ENCODE measurements at places on chromosomes 3 and 15. TPM values are rescaled to one million over a fixed set of nuclear protein-coding genes. Genes with fewer than 3 reads are reported as not detected.

DNA sequence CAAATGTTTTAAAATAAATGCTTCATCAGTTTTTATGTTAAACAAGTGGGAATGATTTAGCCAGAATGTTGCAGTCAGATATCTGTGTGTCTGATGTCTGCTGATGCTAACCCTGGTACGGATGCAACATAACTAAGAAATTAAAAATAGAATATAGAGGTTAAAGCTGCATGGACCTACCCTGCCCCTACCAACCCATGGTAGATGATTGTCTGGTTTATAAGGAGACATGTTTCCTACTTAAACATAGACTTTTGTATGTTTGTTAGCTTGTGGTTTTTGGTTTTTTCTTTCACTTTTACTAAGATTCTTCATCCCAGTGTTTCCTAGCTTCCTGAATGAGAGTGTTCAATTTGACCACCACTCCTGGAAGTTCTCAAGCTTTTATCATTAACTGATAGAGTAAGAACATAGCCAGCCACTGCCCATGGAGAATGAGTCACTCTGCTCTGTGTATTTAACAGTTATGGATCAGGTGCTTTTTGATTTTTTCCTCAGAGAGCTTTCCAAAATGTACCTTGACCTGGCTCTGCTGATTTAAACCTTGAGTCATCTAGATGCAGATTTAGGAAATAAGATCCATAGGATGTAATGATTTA is 70.7 kb upstream of the VEPH1 start:
- DNase-seq: no peak

DNA sequence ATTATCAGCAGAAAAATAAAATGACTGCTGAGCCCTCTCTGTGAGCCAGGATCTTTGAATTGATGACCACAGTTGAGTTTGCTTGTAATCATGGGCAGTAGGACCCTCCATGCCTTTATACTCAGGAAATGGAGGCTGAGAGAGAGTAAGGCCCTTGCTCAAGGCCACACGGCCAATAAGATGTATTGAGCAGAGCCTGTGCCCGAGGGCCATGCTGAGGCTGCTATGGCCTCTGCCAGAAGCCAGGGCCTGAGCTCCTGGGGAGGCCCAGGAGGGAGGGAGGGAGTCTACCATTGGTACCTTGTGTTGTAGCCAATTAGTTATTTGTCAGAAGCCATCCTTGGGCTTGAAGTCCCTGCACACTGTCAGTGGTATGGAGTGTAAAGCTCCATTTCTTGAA is 151.4 kb downstream of the DNAJB8 start:
- no peak for DNase-seq

GRCh38 chr3:120568598-120568997 is 27.5 kb upstream of the NDUFB4 start:
- no peak for DNase-seq

- DNase-seq: no peak
Observed at GRCh38 chr15:58666957-58667356, 82.5 kb downstream of the ADAM10 start.

DNA sequence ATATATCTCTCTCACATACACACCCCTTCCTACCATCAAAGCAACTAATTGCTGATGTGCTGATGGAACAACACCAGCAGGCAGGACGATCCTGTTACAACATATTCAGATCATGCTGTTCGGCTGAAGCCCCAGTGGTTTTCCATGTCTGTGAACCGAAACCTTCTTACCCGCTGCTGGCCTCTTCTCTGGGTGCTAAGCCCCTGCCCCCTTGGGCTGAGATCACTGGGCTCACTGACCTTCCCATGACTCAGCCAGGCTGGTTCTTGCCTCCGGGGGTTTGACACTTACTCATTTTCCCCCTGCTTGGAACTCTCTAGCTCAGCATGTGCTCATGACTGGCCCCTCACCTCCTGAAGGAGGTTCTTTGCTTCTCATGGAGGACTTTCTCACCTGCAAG is 122.0 kb upstream of the RGMA start:
- DNase-seq: no peak

- no peak for DNase-seq
Observed at GRCh38 chr3:20091331-20092047, 51.2 kb downstream of the KAT2B start.

GRCh38 chr15:52011711-52012144 is 7.3 kb upstream of the MAPK6 start:
- DNase-seq: no peak

GRCh38 chr3:149969110-149969939 is 1.4 kb downstream of the PFN2 start:
- peak; percentile 37 for DNase-seq

- no peak for DNase-seq
Observed at GRCh38 chr3:127158614-127159229, 34.2 kb upstream of the PRR23E start.

- no peak for DNase-seq
Observed at GRCh38 chr3:193665370-193665989, 72.5 kb downstream of the OPA1 start.

GRCh38 chr3:25385807-25386460 is 42.1 kb upstream of the RARB start:
- DNase-seq: no peak

- DNase-seq: no peak
Observed at GRCh38 chr3:8524656-8525399, 23.2 kb downstream of the LMCD1 start.

GRCh38 chr3:99532246-99532645 is 106.1 kb upstream of the COL8A1 start:
- DNase-seq: no peak

DNA sequence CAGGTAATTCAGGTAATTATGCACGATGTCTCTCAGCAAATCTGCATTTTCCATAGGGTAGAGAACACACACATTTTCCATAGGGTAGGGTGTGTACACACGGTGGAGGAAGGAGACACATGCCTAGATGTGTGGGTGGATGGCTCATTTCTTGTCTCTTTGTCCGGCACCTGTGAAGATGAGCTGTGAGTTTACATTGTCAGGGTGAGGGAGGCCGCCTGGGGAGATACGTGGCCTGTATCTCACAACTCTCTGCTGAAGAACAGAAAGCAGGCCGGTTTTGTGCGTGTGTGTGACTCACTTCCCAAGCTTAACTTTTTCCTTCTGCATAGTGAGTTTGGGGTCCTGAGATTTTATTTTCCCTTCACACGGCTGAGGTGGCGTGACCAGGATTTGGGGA is 60.3 kb downstream of the SLC6A6 start:
- DNase-seq: no peak

DNA sequence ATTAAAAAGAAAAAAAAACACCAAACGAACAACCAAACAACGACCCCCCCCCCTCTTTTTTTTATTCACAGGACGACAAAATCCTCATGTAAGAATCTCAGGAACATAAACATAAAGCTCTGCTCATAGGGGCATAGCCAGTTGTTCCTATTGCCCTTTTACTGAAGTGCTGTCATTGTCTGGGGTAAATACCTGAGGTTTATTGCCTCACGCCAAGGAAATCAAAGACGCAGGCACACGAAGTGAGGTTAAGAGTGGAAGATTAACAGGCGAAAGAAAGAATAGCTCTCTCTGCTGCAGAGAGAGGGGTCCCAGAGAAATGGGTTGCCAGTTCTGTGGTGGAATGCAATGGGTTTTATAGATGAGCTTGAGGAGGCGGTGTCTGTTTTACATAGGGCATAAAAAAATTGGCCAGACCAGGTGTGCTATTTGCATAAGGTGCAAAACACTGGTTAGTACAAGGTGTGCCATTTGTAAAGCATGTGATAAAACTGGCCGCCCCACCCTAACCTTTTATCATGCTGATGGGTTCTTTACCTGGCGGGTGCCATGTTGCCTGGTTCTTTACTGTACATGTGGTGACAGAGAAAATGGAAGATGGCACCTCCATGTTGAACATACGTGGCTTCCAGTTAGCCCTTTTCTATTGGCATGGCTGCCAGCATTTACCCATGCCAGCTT is 257.6 kb upstream of the ZPLD1 start:
- no peak for DNase-seq

DNA sequence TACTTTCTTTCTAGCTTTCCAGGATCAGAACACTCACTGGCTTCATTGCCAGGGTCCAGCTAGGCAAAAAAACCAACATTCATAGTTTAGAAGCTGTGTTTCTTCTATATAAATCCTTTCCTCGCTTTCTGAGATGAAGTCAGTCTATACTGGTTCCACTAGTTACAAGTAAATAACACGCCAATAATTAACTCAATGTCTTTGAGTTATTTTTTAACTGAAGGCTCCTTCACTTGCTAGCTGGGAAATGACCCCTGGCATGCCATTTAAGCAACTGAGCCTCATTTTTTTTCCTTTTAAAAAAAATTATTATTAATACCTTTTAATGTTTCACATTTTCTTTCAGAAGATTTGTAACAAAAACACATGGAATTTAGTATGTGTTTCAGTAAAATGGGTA is 2.1 kb upstream of the CCDC174 start:
- no peak for DNase-seq

DNA sequence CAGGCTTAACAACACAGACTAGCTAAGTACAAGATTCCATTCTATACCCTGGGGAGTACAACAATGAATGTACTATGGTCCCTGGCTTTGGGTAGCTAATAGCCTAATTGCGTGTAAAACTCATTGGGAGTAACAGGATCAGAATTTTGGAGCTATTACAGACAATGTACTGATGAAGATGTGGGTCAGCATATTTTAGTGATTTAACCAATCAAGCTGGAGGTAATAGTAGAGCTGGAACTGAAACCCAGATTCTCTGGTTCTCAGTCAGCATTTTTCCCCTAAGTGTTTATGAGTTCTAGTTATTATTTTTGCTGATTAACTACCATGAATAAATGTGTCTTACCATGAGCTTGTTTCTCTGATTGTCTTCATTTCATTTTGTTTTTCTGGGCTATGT is 578.7 kb downstream of the NLGN1 start:
- DNase-seq: no peak

- no peak for DNase-seq
Observed at GRCh38 chr3:109081746-109082510, 36.0 kb downstream of the MORC1 start.

GRCh38 chr3:33001889-33002288 is 50.4 kb downstream of the CCR4 start:
- DNase-seq: no peak

CPB1 gene
- 16.5 TPM for total RNA-seq

NOX5 gene
- total RNA-seq: 0.20 TPM

TMEM266 gene
- total RNA-seq: 0.11 TPM

RCCD1 gene
- 15.6 TPM for total RNA-seq

TRIM42 gene
- not detected for total RNA-seq

MLF1 gene
- 12.1 TPM for total RNA-seq

SLC9A9 gene
- 7.0 TPM for total RNA-seq

MPI gene
- total RNA-seq: 44.7 TPM

All from ovary (tissue), 10 donors.